ENCODE measurements at places on chromosomes 7 and 10. TPM values are rescaled to one million over a fixed set of nuclear protein-coding genes. Genes with fewer than 3 reads are reported as not detected.

DNA sequence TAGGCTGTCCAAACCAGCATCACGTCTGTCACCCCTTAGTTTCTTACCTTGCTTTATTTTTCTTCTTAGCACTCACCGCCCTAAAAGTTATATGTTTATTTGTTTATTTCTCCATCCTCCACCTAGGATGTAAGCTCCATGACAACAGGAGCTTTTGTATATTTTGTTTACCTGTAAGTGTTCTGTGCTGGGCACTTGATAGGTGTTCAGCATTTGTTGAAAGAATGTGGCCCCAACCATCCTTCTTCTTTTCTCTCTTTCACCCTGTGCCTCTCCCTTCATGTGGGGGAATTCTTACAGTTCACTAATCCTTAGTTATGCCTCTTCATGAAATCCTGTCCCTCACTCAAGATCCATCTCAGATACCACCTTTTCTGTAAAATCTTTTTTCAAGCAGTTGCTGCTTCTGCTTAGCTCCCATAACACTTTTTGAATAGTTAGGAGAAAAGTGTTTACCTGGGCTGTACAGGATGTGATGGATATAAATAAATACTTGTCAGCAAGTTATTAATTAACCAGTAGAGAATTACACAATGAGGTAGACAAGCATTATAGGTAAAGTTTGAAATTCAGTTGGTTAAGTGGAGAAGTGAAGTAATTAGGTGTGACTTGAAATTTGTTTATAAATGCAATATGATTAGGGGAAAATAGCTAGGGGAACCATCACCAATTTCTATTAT, 9.7 kb downstream of the AHR start:
- no peak for DNase-seq

Gene GATA3
- 16.0 TPM for total RNA-seq

- no peak for DNase-seq
Observed at GRCh38 chr10:77037735-77038403, 599.7 kb downstream of the KCNMA1 start.

DNA sequence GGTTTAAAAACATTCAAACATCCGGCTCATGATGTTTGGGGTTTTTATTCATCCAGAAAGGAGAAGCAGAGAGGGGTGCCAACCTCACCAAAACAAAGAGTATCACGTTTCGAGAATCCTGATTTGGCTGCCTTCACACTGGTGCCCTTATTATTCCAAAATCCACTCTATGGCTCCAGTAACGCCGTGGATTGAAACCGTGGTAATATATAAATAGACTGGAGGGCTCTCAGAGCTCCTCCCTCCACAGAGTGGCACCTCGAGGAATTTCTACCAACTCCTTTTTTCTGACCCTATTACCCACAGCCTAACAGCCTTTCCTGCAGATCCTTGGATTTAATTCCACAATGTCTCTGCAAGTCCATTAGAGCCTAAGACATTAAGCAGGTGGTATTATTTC, 353.6 kb downstream of the CRPPA start:
- no peak for DNase-seq

DNA sequence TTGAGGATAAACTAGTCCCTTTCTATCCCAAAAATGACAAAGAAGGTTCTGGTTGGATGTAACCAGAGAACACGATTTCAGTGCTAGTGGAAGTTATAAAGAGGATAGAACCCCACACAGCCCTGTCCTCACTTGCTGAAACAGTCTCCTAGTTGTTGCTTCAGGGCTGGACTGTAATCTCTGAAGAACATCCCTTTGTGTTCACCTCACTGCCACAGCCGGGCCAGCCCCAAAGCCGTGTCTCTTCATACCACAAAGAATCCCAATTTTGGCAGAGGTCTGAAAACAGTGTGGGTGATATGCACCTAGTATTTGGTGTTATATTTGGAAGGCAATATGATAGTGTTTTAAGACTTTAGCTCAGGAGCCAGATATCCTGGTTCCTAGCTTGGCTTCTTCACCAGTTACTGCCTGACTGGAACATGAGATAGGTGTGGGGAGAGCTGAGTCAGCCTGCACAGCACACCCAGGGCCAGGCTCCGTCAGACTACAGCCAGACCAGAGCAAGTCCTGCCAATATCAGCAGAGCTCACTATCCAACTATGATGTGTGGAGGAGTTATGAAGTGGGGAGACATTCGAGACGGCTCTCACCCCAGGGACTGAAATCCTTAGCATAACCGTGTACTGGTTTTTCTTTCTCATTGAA, 21.2 kb downstream of the CYP3A4 start:
- DNase-seq: no peak

DNA sequence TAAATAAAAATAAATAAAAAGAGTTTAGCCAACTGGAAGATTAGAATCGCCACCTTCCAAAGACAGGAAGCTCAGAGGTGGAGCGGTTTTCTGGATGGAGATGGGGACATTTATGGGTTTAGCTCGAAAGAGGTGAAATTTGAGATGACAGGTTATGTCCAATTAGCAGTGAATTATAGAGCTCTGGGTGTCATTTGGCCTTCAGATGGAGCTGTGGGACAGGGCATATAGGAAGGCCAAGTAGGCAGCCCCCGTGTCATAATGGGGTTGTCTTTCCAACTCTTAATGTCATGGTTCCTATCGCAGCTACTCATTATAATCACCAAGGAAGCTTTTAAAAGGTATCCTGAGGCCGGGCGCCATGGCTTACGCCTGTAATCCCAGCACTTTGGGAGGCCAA, 21.0 kb upstream of the EEPD1 start:
- DNase-seq: no peak

Gene CPA2
- total RNA-seq: not detected

DNA sequence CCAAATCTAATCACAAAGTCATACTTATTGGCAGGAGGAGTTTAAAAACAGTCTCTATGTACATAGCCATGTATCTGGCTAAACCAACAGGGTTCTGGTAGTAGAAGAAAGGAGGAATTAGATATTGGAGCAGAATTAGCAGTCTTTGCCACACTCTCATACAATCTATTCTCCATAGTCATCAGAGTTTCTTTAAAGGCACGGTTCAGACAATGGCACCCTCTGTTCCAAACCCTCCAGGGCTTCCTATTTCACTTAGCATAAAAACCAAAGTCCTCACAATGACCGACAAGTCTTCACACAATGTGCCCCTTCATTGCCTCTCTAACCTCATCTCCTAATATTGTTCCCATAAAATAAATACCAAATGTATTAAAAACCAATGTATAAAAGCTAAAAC, 12.7 kb downstream of the ZNF438 start:
- DNase-seq: no peak

Gene PNLIPRP2
- total RNA-seq: not detected

- DNase-seq: no peak
Observed at GRCh38 chr7:11650030-11650429, 182.0 kb downstream of the THSD7A start.

Gene XRCC2
- total RNA-seq: 3.6 TPM

DNA sequence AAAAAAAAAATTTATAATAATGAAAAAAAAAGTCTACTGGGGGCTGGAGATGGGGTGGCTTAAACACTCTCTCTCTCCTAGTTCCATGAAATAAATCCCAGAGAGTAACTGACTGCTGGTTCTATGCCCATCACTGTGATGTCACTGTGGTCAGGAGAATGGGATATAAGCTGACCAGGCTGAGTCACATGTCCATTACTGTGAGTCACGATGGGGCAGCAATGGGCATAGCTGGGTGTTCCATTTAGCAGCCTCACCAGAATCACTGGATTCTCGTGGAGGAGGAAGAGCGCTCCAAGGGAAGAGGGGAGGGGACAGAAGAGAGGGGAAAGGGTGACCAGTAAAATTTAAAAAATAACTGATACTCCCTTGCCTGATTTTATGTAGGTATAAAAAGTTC, 37.1 kb downstream of the MASTL start:
- no peak for DNase-seq

- DNase-seq: no peak
Observed at GRCh38 chr7:2670720-2671391, 17.1 kb upstream of the AMZ1 start.

DNA sequence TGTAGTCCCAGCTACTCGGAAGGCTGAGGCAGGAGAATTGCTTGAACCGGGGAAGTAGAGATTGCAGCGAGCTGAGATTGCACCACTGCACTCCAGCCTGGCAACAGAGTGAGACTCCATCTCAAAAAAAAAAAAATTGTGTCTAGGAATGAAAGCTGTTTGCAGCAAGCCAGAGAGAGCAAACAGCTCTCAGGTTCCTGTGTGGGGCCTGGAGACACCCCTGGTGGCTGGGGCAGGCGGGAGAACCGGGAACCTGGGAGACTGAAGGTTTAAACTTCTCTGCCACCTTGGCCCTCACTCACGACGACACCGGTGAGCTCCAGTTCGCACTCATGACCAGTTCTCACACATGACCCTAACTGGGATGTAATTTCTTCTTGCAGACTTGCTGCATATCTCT, 13.2 kb upstream of the UNCX start:
- no peak for DNase-seq

DNA sequence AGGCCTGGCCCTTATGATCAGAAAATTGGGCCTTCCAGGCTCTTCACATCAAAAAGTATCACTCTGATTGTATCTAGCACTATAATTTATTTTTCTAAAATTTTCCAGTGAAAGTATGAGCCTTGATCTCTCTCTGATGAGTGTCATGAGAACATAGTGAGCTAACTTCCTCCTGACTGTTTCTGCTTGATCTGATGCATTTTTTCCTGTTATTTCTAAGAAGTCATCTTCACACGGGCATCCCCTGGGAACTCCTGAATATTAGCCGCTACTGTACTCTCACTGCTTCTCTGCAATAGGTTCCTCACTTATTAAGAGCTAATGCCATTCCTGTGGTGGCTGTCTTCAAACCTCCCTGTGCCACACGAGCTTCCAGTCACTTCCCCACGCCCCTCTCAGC, 63.1 kb upstream of the ZPBP start:
- no peak for DNase-seq

DNA sequence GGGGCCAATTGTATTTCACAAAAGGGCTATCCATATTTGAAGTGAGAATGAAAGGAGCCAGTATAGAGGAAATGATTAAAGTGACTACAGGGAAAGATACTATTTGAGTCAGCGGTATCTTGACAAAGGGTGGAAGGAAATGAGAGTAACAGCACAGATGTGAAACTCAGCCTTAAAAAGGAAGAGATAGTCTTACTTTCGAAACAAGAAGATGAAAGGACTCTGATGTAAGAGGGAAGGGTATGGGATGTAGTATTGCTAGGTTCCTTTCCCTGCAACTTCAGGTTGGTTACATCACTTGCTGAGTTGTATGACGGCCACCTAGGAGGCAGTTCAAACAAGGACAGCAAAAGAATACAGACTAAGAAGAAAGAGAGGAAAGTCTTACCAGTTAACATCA, 13.7 kb downstream of the CISD1 start:
- no peak for DNase-seq

Gene CPVL
- total RNA-seq: 12.6 TPM
